ENCODE measurements at places on chromosomes 6 and 20.

GRCh38 chr6:119511024-119511423 lies 161.5 kb upstream of the MAN1A1 start:
- no peak for DNase-seq

DNA sequence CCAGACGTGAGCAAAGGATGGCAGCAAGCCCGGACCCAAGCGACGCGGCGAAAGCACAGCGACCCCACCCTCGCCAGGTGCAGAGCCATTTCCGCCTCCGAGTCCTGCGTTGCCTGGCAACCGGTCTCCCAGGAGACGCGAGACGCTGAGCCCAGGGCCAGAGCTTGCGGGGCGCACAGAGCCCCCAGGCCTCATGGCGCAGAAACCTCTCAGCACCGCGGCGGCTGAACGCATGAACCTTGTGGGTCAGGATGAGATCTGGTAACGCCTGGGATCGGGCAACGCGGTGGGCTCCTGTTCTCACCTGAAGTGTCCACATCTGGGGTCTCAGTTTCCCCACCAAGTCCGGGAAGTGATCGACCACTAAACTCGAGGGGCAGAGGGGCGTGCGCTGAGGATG lies 77.7 kb downstream of the ANKRD60 start:
- DNase-seq: no peak

DNA sequence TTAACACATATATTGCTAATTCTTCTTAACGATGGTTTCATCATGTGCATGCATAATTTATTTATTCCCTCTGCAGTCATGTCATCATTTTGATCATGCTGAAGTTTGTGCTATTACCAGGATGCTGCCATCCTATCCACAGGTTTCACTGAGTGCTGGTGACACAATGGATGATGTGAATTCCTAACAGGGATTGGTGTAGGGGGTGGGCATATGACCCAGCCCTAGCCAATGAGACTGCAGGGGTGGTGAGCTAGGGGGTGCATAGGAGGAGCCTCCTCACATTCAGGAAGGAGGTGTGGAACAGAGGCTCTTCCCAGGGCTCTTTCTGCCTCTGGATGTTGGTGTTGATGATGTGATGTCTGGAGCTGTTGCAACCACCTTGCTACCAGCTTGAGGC lies 7.5 kb downstream of the CST5 start:
- DNase-seq: no peak

DNA sequence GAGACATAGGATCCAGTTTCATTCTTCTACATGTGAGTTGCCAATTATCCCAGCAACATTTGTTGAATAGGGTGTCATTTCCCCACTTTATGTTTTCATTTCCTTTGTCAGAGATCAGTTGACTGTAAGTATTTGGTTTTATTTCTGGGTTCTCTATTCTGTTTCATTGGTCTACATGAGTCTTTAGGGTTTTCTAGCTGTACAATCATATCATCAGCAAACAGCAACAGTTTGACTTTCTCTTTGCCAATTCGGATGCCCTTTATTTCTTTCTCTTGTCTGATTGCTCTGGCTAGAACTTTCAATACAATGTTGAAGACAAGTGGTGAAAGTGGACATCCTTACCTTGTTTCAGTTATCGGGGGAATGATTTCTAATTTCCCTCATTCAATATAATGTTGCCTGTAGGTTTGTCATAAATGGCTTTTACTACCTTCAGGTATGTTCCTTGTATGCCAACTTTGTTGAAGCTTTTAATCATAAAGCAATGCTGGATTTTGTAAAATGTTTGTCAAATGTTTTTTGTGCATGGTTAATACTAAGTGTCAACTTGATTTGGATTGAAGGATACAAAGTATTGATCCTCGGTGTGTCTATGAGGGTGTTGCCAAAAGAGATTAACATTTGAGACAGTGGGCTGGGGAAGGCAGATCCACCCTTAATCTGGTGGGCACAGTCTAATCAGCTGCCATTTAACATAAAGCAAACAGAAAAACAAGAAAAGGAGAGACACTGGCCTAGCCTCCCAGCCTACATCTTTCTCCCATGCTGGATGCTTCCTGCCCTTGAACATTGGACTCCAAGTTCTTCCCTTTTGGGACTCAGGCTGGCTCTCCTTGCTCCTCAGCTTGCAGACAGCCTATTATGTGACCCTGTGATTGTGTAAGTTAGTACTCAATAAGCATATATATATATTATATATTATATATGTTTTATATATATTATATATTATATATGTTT lies 23.3 kb downstream of the MICA start:
- no peak for DNase-seq

DNA sequence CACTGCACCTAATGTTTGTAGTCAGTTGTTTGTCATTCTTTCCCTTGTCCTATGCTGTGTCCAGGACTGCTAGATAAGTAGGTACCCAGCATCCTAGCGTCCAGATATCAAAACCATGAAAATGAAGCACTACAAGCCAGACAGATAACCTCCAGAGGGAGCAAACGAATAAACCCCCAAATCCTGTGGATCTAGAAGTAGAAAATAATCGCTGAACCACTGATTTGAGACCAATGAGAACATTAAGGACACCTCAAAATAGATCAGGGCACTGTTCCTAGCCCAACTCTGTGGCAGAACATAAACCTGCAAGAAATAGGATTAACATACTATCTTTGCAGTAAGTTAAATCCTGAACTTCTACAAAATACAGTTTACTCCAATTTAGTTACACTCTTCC lies 1.1 kb upstream of the KLHL32 start:
- no peak for DNase-seq

- peak; percentile 90 for DNase-seq
These were observed 7.4 kb upstream of the RBCK1 start for GRCh38 chr20:400454-401275.

GRCh38 chr6:52423971-52424381 lies 3.8 kb downstream of the EFHC1 start:
- no peak for DNase-seq

DNA sequence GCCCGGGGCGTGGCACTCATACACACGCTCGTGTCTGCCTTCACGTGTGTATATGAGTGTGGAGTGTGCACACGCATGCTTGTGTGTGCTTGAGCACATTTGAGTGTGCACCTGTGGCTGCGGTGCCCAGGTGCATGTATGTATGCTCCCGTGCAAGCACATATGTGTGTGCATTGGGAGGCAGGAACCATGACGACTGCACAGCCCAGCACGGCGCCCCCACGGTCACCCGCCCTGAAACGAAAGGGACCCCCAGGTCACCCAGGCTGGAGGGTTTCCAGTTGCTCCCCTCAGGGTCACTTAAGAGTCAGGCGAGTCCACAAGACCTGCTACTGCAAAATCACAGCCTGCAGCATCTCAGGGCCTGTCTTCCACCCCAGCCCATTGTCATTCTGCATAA lies 94.7 kb downstream of the YTHDF1 start:
- DNase-seq: no peak

DNA sequence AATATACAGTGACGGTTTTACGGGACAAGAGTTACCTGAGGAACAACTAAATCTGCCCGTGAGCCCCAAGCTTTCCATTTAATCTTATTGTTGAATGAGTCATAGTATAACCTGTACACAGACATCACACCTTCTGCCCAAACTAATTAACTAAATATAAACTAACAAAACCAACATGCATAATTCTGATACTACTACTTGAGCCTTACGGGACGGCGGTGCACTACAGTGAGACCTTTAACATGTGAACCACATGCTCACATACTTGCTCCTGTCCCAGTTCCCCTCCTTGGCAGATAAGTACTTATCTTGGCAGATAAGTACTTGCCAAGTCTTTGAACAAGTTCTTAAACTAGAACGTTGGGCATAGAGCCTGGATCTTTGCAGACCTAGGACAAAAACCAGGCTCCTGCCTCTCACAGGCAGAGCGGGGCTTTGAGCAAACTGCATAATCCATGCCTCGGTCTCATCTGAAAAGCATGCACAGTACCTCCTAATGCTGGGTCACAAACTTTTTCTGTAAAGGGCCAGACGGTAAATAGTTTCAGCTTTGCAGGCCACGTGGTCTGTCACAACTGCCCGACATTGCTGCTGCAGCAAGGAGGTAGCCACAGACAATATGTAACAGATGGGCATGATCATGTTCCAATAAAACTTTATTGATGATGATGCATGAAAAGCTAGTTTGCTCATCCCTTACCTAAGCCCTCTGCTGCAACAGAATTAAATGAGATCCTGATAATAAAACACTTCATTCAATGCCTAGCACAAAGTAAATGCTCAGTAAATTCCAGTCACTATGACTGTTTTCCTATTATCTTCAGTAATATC lies 23.0 kb downstream of the ZNF217 start:
- no peak for DNase-seq

- no peak for DNase-seq
These were observed 124.3 kb downstream of the IPCEF1 start for GRCh38 chr6:154232013-154232910.

DNA sequence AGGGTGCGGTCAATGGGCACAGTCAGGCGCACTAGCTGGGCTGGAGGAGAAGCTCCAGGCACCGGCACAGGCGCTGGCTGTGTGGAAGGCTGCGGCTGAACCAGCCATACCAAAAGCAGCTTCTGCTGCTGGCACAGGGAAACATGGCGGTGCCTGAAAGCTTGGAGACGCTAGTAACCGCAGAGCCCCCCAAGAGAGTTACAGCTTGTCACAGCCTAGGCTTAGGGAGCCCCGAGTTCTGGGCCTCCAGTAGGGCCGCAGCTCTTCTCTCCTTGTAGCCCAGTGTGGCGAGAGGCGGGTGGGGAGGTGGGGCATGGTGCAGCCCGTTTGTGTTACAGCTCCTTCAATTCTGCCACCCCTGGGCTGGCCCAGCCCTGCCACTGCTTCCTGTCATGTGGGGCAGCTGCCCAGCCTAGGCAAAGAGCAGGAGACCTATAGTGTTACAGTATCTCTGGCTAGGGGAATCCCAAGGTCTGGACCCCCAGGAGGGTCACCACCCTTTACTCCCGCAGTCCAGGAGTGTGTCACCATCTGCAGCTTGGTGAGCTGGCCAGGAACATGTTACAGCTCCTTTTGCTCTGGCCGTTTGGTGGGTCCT lies 58.6 kb upstream of the MANEA start:
- DNase-seq: no peak

- DNase-seq: no peak
These were observed 65.4 kb upstream of the FBXL4 start for GRCh38 chr6:99013145-99013544.

DNA sequence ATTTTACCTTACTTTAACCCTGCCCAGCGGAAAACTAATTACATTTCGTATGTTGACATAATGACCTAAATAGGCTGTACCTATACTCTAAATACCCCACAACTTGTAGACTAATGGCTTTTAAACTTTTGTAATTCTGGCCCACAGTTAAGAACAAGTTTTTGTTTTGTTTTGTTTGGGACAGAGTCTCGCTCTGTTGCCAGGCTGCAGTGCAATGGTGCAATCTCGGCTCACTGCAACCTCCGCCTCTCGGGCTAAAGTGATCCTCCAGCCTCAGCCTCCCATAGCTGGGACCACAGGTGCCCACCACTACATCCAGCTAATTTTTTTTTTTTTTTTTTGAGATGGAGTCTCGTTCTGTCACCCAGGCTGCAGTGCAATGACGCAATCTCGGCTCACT lies 5.7 kb upstream of the SASH1 start:
- no peak for DNase-seq

DNA sequence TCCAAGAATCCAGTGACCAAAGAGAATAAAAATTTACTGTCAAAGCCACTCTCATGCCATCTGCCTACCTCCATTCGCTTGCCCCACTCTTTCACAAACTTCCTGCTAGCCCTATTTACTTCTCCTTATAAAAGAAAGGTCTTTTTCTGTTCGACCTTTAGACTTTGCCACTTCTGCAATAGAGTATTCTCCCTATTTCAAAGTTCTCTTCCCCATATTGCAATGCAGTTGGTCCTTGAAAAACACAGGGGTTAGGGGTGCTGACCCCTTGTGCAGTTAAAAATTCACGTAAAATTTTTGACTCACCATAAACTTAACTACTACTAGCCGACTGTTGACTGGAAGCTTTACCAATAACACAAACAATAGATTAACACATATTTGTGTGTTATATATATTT lies 15.0 kb downstream of the CCN2 start:
- no peak for DNase-seq

GRCh38 chr6:40669343-40669742 lies 82.2 kb upstream of the LRFN2 start:
- no peak for DNase-seq

GRCh38 chr20:50014570-50015562 lies 32.1 kb downstream of the SNAI1 start:
- peak; percentile 47 for DNase-seq

DNA sequence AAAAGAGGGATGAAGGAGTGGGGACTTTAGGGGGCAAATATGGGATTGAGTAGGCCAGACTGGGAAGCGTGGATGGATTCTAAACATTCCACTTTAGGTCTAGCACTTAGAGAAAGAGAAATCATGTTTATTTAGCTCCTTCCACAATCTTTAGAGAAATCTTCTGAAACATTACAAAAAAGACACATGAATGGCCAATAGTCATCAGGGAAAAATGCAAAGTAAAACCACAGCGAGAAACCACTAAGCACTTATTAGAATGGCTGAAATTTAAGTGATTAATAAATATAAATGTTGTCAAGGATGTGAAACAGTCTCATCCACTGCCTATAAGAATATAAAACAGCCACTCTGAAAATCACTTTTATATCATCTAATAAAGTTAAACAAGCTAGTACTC lies 46.9 kb downstream of the HLA-A start:
- no peak for DNase-seq

GRCh38 chr6:2718334-2719092 lies 32.2 kb downstream of the MYLK4 start:
- no peak for DNase-seq

GRCh38 chr20:57688295-57688694 lies 21.5 kb downstream of the PMEPA1 start:
- no peak for DNase-seq

GRCh38 chr6:90421666-90422065 lies 125.0 kb upstream of the BACH2 start:
- DNase-seq: no peak

DNA sequence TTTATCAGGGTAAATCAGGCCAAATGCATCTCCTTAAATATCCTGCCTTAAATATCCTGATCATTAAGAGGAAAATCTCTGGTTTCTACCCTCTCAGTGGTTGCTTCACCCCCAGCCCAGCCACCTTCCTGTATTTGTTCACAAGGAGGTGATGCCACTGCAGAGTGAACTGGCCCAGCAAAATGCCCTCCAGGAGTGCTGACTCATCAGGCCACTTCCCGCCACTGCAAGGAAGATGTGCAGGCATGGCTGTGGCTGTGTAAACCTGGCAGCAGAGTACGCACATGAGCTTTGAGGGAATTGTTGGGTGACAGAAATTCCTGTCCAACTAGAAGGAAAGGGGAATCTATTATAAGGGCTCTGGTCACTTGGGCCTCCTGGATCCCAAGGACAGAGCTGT lies 13.8 kb downstream of the NQO2 start:
- DNase-seq: no peak

Data from DMS 273 treated with DMSO at 0.1 percent for 48 hours (cell line).